ENCODE measurements at places on chromosomes 16 and 17.

GRCh38 chr16:11257131-11257938, 1.3 kb upstream of the SOCS1 start:
- peak; percentile 61 for DNase-seq

DNA sequence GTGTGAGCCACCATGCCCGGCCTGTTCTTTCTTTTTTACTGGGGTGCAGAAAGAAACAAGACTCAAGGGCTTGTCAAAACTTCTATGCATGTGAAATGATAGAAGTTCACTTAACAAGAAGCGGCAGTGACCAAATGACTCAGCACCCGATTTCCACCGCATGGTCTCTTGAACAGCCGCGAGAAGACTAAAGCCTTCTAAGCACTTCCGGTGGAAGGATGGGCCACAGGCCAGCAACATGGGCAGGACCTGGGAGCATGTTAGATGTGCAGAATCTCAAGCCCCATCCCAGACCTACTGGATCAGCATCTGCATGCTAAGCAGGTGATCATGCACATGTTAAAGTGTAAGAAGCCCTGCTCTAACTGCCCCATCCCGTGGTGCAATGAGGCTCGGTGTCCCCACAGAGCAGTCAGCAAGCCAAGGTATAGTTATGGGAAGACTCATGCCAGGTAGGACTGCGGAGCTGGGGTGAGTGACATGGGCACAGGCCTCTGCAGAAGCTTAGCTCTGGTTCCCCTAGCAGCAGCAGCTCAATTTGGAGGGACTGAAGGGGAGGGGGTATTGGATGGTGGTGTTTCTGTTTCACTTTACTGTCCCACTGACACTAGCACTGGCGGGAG, 88.5 kb upstream of the HNF1B start:
- H3K4me1 ChIP-seq: peaks cover 4% of the 10 kb centered on the region
- no peak overlapping the region for H3K27ac ChIP-seq
- H3K4me3 ChIP-seq: peak overlapping the region; percentile 39
- no peak for DNase-seq
- peaks cover 8% of the 10 kb centered on the region for H3K27me3 ChIP-seq
- H3K36me3 ChIP-seq: no peaks in the 10 kb centered on the region

DNA sequence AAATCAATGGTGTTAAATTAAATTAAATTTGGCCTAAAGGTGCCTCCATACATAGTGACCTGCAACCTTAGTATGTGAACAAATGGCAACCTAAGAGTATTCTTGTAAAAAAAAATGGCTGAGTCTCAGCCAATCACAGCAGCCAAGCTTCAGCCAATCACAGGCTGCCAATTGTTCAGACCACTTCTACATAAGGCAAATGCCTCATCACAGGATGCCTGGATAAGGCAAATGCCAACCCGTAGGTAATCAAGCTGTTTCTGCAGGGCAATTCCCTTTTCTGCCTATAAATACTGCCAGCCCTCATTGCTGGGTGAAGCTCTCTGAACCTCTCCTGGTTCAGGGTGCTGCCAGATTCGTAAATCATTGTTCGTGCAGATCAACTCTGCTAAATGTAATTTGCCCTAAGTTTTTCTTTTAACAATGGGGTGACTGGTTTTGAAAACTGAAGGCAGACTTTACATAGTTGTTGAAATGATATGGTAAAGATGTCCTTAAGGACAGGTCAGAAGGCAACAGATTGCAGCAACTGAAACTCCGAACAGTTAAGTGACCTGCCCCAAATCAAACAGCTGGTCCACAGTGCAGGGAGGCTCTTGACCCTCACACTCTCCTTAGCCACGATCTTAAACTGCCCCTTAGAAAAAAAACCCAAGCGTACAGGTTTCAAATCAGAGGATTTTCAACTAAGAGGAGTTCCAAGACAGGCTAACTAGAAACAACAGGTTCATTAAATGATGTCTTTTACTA, 50.3 kb downstream of the N4BP1 start:
- no peaks in the 10 kb centered on the region for H3K27me3 ChIP-seq
- no peak overlapping the region for H3K4me3 ChIP-seq
- H3K4me1 ChIP-seq: peaks cover 56% of the 10 kb centered on the region
- no peak for DNase-seq
- no peak overlapping the region for H3K27ac ChIP-seq

- peak overlapping the region; percentile 100 for H3K27ac ChIP-seq
- peaks cover 95% of the 10 kb centered on the region for H3K4me1 ChIP-seq
- peak; percentile 86 for DNase-seq
- H3K36me3 ChIP-seq: peaks cover 4% of the 10 kb centered on the region
- peaks cover 36% of the 10 kb centered on the region for H3K27me3 ChIP-seq
Observed at GRCh38 chr17:40323391-40324381, 14.7 kb downstream of the RARA start.

DNA sequence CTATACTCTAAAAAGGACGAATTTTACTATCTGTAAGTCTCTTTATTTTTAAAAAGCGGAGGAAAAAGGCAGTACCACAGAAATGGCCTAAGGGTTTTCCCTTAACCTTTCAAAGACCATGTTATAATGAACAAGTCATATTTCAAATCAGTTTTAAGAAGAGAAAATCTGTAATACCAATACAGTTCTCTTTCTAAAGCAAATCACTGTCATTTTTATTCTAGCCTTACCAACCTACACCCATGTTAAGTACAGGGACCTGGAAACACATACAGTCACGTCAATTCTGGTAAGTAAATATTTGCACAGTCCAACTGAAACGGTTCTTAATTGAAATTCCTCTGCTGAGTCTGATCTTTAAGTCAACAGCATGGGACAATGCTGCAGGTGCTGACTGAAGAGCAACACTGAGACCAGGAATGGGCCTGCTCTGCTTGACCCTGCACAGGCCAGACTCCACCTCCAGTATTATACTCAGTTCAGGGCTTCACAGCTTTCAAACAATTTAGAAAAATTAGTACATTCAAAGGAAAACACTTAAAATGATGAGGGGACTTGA, 20.2 kb downstream of the MBTPS1 start:
- H3K36me3 ChIP-seq: peaks cover 51% of the 10 kb centered on the region
- H3K4me3 ChIP-seq: no peak overlapping the region
- H3K27me3 ChIP-seq: peaks cover 4% of the 10 kb centered on the region
- H3K4me1 ChIP-seq: peaks cover 5% of the 10 kb centered on the region
- DNase-seq: no peak

DNA sequence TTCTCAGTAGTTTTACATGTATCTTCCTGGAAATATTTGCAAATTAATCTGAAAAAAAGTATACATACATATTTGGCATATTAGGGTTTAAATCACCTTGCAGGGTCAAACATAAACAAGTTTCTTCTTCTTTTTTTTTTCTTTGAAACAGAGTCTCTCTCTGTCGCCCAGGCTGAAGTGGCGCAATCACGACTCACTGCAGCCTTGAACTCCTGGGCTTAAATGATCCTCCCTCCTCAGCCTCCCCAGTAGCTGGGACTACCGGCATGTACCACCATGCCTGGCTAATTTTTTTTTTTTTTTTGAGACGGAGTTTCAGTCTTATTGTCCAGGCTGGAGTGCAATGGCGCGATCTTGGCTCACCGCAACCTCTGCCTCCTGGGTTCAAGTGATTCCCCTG, 12.6 kb upstream of the FUS start:
- H3K27ac ChIP-seq: no peak overlapping the region
- H3K27me3 ChIP-seq: no peaks in the 10 kb centered on the region
- no peaks in the 10 kb centered on the region for H3K4me1 ChIP-seq
- no peak for DNase-seq

GRCh38 chr17:34012709-34013375, 242.2 kb upstream of the CCL2 start:
- no peak overlapping the region for H3K27ac ChIP-seq
- no peaks in the 10 kb centered on the region for H3K4me1 ChIP-seq
- H3K36me3 ChIP-seq: no peaks in the 10 kb centered on the region
- no peak overlapping the region for H3K4me3 ChIP-seq
- DNase-seq: no peak

- H3K4me1 ChIP-seq: no peaks in the 10 kb centered on the region
- DNase-seq: no peak
- H3K4me3 ChIP-seq: no peak overlapping the region
- no peak overlapping the region for H3K27ac ChIP-seq
- no peaks in the 10 kb centered on the region for H3K36me3 ChIP-seq
Observed at GRCh38 chr17:35774499-35774898, 13.8 kb downstream of the C17orf50 start.

- peaks cover 3% of the 10 kb centered on the region for H3K27me3 ChIP-seq
- DNase-seq: peak; percentile 30
- peaks cover 24% of the 10 kb centered on the region for H3K36me3 ChIP-seq
- peak overlapping the region; percentile 73 for H3K27ac ChIP-seq
Observed at GRCh38 chr17:58084317-58084981, 1.2 kb downstream of the DYNLL2 start.

DNA sequence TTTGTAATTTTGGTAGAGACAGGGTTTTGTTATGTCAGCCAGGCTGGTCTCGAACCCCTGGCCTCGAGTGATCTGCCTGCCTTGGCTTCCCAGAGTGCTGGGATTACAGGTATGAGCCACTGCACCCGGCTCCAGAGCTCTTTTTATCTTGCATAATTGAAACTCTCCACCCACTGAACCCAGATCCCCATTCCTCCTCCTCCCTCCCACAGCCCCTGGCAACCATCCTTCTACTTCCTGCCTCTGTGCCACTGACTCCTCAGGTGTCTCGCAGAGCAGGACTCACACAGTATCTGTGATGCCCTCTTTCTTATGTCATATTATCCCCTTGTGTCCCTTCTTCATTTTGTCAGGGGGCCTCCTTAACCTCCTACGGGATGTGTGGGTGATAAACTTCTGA, 340.7 kb downstream of the SLC39A11 start:
- peaks cover 6% of the 10 kb centered on the region for H3K36me3 ChIP-seq
- H3K4me3 ChIP-seq: no peak overlapping the region
- no peak overlapping the region for H3K27ac ChIP-seq
- DNase-seq: no peak
- no peaks in the 10 kb centered on the region for H3K4me1 ChIP-seq

DNA sequence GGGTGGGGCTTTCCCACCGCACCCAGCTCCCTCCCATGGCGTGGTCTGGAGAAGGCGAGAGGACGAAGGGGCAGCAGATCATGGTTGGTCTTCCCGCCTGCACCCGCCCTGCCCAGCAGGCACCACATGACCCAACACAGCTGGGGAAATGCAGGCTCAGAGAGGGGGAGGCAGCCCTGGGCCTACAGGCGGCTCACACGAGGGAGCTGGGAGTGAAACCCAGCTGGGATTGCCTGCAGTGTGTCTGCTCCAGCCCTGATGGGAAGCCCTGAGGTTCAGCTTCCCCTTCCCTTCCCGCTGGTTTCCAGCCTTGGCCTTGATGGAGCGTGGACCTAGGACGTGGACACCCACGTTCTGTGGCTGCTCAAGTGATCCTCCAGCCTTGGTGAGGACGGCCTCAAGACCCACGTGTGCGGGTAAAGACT, 20.0 kb upstream of the PABPN1L start:
- no peak overlapping the region for H3K27ac ChIP-seq
- no peaks in the 10 kb centered on the region for H3K36me3 ChIP-seq
- H3K27me3 ChIP-seq: no peaks in the 10 kb centered on the region

- H3K27me3 ChIP-seq: peaks cover 3% of the 10 kb centered on the region
- no peak overlapping the region for H3K4me3 ChIP-seq
- no peak overlapping the region for H3K27ac ChIP-seq
- no peaks in the 10 kb centered on the region for H3K4me1 ChIP-seq
- H3K36me3 ChIP-seq: no peaks in the 10 kb centered on the region
Observed at GRCh38 chr16:78072275-78072674, 27.2 kb upstream of the WWOX start.

GRCh38 chr16:19071811-19072777, 4.7 kb downstream of the COQ7 start:
- no peak overlapping the region for H3K27ac ChIP-seq
- peaks cover 14% of the 10 kb centered on the region for H3K27me3 ChIP-seq
- H3K4me3 ChIP-seq: no peak overlapping the region
- peak; percentile 22 for DNase-seq
- H3K36me3 ChIP-seq: peaks cover 20% of the 10 kb centered on the region
- H3K4me1 ChIP-seq: peaks cover 17% of the 10 kb centered on the region

DNA sequence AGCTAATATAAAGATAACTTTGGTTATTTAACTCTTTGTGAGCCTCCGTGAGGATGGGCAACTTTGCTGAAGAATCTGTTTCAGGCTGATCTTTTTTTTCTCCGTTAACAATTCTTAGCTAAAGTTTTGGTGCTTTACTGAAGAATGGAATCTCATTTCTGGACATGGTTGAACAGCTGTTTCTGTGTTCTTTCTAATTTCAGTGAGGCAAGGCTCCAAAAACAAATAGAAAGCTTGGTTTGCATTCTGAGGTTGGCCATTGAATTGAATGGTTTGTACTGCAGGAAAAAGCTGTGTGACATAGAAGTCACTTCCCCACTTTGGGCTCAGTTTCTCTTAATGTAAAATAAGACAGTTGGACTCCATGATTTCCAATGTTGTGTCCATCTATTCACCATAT, 22.3 kb upstream of the HLF start:
- no peak overlapping the region for H3K27ac ChIP-seq
- peaks cover 21% of the 10 kb centered on the region for H3K27me3 ChIP-seq
- DNase-seq: no peak
- peaks cover 12% of the 10 kb centered on the region for H3K4me1 ChIP-seq
- H3K4me3 ChIP-seq: no peak overlapping the region

DNA sequence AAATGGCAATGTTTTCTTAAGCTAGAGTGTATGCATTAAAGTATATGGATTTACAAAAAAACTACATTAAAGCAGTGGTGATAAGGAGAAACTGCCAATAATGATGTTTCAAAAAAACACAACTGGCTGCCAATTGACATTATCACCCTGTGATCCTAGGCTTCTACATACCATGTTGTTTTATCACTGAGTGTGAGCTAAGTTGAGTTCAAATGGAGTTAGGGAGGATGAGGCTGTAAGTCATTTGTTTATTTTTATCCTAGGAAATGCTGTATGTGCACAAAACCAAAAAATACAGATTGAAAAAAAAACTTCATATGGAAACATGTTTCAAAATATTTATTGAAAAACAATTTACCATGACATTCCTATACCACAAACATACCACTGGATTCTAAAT, 22.9 kb downstream of the CHCT1 start:
- peaks cover 18% of the 10 kb centered on the region for H3K36me3 ChIP-seq
- no peak overlapping the region for H3K4me3 ChIP-seq
- no peaks in the 10 kb centered on the region for H3K27me3 ChIP-seq
- DNase-seq: no peak
- H3K4me1 ChIP-seq: no peaks in the 10 kb centered on the region
